SW 1271 (cell line): ENCODE measurements at places on chromosomes 7 and 10.
A peak's percentile ranks its signal among the peaks of the same experiment; 100 is the strongest.

DNA sequence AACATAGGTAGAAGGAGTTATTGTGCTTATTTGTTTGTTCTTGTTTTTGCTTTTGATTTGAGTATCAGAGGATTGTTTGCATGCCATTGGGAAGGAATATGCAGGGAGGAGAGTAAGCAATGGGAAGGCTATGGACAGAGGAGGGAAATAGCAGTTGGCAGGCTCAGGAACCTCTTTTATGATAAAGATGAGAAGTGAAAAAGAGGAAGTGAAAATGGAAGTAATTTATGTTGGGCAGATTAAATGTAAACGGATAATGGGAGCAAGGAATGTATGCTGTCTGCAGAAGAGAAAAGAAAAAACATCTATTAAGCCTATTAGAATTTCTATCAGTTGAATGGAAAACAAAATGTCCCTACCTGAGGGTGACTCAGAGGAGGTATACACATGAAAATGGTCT lies 90.1 kb upstream of the NPSR1 start:
- DNase-seq: no peak

GRCh38 chr7:36070230-36070629 lies 82.8 kb upstream of the EEPD1 start:
- DNase-seq: no peak

DNA sequence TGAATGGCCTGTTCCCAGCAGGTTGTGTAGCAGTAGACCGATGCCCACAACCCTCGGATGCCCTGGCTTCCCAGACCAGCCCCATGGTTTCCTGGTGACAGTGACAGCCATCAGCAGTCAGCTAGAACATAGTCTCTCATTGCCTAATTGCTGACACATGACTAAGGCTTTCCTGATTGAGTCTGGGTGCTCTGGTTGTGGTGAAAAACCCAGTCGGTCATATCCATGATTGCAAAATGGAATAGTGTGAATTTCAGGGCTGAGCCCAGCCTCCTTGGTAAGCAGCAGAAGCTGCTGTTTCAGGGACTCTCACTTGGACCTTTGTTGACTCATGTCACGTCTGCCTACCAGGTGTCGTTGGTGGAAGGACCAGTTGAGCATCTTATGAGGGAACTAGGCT lies 36.6 kb downstream of the POR start:
- DNase-seq: peak; percentile 22

GRCh38 chr10:128211953-128212727 lies 85.9 kb upstream of the MKI67 start:
- peak; percentile 26 for DNase-seq

DNA sequence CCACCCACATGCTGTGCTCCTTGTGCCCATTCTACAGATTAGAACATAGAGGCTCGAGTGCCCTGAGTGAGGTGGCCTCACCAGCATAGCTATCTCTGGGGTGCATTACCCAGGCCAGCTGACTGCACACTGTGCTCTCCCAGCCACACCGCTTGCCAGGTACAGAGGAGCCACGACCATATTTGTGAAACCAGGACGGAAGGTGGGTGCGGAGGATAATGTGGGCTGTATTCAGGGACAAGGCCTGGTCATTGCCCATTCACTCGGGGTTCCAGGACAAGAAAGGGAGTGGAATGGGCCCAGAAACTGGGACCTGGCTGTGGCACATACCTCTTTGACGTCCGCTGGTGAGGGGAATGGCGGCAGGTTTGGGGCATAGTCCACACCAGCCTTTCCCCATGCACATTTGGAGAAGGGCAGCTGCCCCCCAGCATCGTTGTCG lies 236.0 kb downstream of the TNS3 start:
- no peak for DNase-seq

GRCh38 chr10:28418069-28418468 lies 114.8 kb upstream of the WAC start:
- no peak for DNase-seq

DNA sequence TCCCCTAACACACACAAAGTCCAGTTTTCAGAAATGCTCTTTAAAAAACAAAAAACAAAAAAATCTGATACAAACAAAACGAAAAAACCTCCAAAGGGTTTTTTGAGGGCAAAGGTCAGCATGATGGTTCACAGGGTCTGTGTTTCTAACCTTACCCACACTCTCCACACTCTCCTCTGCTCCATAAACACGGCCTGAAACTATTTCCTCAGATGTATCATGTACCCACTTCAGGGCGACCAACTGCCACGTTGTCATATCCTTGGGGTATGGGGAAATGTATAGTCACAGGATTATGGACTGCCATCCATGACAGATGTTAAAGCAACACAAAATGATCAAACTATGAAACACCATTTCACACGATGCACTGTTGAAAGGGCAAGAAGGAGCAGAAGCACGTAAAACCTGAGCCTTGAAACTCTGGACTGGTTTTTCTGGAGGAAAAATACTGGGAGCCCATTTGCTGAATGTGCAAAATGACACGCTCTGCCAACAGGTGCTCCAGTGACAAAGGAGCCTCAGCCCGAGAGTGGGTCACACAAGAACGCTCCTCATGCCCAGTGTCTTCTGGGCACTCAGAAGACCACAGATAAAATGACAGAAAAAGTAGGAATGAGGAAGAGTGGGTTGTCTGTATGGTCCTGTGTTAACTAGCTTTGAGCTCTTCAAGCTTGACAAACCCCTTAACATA lies 15.8 kb downstream of the NAPEPLD start:
- no peak for DNase-seq

DNA sequence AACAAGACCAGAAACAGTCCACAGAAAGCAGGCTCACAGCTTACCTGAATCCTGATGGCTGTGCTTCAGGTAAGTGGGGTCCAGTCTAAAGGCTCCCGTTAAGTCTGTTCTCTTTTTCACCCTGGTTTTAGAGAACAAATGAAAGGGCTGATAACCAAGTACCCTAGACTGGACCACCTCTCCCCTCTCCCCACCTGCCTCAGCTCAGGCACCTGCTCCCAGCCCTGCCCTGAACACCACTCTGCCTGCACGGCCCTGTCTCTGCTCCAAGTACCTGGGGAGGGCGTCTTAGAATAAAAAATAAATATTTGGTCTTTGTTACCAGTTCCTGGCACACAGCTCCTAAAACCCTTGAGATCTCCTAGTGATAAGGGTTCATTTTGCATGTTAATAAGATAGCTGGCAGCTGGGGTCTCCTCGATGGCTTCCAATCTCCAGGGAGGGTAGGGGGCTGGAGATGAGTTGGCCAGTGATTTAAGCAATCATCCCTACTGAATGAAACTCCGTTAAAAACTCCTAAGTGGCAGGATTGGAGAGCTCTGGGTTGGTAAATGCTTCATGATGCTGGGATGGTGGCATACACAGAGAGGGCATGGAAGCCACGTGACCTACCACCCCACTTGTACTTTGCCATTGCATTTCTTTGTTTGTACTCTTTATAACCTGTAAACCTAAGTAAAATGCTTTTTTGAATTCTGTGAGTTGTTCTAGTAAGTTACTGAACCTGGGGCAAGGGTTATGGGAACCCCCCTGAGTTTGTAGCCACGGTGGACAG lies 29.8 kb upstream of the FIGNL1 start:
- DNase-seq: no peak
